ENCODE measurements at places on chromosomes 16 and 17.

GRCh38 chr16:72313903-72314302, 141.9 kb upstream of the PMFBP1 start:
- no peak for DNase-seq

DNA sequence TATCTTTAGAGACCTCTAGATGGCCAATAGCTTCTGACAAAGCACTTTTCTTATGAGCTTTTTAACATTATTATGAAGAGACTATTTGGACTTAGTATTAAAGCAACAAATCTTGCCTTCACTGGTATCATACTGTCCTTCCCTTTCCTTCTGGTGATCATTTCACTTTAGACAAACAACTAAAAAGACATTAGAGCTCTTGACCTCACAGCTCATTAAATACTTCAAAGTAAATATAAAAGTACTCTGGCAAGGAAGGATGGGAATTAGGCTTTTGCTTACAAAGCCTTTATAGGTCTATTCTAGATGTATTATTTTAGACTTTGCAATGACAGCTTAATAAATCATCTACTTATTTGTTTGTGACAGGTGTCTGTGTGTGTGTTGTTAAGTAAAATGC, 11.1 kb downstream of the STXBP4 start:
- DNase-seq, result no peak

GRCh38 chr16:24013864-24014645, 178.3 kb downstream of the PRKCB start:
- no peak for DNase-seq

DNA sequence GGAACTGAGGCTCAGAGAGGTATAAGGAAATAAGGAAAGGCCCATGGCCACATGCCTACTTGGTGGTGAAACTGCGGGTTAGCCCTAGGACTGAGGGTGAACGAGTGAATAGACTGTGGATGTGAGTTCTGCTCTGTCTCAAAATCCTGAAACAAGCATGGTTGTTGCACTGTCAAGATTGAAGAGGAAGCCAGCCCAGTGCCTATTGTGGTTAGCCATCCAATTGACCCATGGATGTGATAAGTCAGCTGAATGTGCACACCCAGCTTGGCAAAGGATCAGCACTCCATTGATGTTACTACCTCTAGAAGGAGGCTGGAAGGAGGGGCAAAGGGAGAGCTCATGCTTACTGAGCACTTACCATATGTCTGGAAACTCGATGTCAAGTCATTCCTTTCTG, 4.5 kb downstream of the TMEM114 start:
- DNase-seq, result no peak

GRCh38 chr17:77326076-77326591, 185.4 kb downstream of the SEC14L1 start:
- no peak for DNase-seq

DNA sequence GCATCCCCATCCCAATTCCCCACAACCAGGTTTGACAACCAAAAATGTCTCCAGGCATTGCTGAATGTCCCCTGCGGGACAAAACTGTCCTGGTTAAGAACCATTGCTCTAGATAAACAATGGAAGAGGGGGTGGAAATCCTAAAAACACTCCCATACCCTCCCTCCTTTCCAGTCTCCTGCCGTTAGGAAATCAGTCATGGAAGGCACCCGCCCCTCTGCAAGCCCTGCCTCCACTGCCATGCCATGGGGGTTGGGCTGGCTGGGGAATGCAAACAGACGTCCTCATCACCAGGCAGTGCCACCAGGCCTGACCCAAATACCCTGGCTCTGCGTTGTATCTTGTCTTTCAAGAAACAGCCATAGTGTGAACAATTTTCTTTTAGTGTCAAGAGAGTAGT, 57.5 kb downstream of the CYTH1 start:
- no peak for DNase-seq

- DNase-seq, result no peak
These were observed 5.7 kb upstream of the TSPOAP1 start for GRCh38 chr17:58334256-58334655.

DNA sequence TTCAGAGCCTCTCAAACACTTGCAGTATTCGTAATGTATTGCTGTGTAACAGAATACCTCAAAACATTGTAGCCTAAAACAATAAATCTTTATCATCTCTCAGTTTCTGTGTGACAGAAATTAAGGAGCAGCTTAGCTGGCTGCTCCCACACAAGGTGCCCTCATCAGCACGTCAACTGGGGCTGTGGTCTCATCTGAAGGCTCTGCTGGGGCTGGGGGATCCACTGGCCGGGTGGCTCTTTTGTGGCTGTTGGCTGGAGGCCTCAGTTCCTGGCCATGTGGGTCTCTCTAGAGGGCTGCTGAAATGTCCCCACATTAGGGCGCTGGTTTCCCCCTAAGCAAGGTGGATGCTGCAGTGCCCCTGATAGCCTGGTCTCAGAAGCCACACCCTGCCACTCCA, 113.4 kb upstream of the CIBAR2 start:
- DNase-seq, result no peak

DNA sequence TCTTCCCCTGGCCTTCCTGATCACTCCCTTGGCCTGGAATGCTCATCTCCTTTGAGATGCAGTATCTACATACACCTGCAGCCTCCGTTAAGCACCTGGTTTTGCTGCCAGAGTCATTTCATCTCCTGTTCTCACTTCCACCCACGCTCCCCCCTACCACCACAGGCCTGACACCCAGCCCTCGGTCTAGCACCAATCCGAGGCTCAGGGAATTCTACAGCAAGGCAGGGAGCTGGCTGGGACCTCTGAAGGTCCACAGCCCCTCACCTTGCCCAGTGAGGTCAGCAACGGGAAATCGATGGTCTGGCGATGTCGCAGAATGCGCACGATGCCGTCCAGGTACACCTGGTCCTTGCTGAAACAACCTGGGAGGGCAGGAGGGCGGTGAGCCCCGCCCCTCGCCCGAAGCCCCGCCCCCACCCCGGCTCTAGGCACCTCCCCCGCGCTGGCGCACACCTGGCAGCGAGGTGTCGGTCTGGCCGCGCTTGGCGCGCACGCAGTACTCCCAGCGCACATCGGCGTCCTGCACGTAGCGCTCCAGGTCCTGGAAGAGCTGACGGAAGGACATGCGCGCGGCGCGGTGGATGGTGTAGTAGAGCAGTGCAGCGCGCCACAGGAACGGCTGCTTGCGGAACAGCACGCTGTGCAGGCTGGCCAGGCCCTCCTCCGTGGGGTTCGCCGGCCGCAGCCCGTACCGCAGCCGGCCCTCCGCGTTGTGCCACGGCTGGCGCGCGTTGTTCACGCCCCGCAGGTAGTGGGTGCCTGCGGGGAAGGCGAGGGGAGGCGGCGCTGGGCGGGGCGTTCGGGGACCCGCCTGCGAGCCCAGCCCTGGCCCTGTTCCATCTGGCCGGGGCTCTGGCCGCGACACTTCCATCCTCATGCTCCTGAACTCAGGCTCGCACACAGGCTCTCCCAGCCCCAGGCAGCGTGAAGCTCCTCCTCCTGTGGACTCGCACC, 5.7 kb downstream of the MATCAP1 start:
- DNase-seq, result peak; percentile 78

- DNase-seq, result no peak
These were observed 28.5 kb downstream of the GPRC5B start for GRCh38 chr16:19856120-19856519.

- no peak for DNase-seq
These were observed 7.2 kb upstream of the METTL9 start for GRCh38 chr16:21592191-21592590.

GRCh38 chr17:57984261-57984890, 3.7 kb downstream of the VEZF1 start:
- DNase-seq, result no peak

- DNase-seq, result no peak
These were observed 9.5 kb downstream of the GRB2 start for GRCh38 chr17:75396025-75396424.

GRCh38 chr16:16185095-16185494, 38.2 kb downstream of the ABCC6 start:
- no peak for DNase-seq
